ENCODE measurements at places on chromosomes 1 and 21.

DNA sequence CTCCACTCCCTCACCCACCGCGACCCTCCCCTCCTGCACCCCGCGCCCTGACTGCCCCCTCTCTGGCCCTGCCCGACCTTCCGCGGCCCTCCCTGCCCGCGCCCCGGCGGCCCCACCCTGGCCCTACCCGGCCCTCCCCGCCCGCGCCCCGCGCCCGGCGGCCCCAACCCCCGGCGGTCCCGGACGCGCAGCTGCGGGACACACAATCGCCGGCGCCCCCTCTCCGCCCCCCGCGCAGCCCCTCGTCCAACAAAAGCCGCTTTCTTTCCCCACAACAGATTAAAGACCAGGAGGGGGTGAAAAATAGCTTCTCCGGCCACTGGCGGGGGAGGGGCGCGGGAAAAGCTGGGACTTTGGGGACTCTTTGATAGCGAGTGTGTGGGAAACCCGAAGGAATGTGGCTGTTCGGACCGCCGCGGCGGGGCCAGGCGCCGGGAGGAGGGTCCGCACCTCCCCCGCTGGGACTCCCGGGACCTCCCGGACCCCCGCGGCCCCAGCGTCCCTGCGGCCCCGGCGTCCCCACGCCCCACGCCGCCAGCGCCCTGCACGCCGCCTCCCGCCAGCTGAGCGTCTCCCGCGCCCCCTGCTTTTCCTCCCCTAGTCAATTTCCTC lies 8.8 kb upstream of the ID3 start:
- no peak for DNase-seq

GRCh38 chr1:111571239-111571638 lies 48.4 kb upstream of the RAP1A start:
- no peak for DNase-seq

DNA sequence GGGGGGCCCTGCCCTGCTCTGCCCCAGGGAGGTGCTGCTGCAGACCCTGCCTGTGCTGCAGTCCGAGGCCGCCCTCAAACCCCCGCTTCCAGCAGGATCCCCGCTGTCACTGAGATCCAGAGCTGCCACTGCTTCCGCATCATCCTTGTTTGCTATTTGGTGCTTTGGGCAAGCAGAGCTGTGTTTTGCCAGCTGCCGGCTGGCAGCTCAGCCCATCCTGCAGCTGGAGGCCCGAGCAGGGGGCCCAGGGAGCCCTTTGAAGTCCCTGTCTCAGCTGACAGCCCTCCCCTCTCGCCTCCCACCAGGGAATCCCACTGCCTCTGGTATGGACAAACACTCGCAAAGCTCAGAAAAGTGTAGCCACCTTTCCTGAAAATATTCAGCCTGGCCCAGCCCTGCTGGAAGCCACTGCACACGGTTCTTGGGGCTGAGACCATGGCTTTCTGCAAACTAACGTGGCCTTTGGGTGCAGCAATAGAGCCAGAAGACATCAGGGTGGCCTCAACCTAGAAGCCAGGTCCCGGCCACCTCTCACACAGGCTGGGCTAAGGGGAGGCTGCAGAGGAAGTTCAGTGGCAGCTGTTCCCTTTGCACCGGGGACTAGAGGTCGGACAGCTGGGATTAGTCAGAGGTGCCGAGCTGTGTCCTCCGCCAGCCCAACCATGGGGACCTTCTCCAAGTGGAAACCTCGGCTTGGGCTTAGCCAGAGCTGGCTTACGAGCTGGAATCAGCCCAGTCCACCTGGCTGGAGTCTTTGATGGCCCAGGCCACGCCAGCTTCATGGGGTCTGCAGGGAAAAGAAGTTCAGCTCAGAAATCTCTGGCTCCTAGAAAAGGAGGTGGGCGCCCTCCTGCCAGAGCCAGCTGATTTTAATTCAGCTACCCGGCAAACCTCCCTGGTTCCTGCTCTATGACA lies 107.1 kb downstream of the SPSB1 start:
- DNase-seq: peak; percentile 24

GRCh38 chr1:55707196-55707595 lies 492.0 kb upstream of the USP24 start:
- DNase-seq: no peak

GRCh38 chr1:20233866-20234265 lies 47.5 kb upstream of the PLA2G2C start:
- DNase-seq: no peak

GRCh38 chr1:53792806-53793205 lies 45.3 kb downstream of the NDC1 start:
- no peak for DNase-seq

GRCh38 chr21:14382486-14382834 lies 486 bp downstream of the HSPA13 start:
- no peak for DNase-seq

- DNase-seq: no peak
Observed at GRCh38 chr1:23214640-23215039, 2.7 kb downstream of the HTR1D start.

DNA sequence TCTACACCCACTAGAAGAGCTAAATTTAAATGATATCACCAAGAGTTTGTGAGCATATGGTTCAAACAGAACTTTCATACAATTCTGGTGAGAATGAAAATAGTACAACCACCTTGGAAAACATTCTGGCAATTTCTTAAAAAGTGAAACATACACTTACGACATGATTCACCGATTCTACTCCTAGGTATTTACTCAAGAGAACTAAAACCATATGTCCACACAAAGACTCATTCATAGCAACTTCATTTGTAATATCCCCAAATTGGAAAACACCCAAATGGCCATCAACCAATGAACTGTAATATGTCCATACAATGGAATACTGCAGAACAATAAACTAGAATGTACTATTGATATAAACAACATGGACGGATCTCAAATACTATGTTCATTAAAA lies 51.2 kb upstream of the ADAM30 start:
- no peak for DNase-seq

- no peak for DNase-seq
Observed at GRCh38 chr1:232327269-232327668, 302.7 kb downstream of the SIPA1L2 start.

GRCh38 chr1:110604586-110605148 lies 1.5 kb downstream of the KCNA2 start:
- DNase-seq: no peak

- DNase-seq: no peak
Observed at GRCh38 chr1:180643693-180644092, 11.9 kb downstream of the XPR1 start.

DNA sequence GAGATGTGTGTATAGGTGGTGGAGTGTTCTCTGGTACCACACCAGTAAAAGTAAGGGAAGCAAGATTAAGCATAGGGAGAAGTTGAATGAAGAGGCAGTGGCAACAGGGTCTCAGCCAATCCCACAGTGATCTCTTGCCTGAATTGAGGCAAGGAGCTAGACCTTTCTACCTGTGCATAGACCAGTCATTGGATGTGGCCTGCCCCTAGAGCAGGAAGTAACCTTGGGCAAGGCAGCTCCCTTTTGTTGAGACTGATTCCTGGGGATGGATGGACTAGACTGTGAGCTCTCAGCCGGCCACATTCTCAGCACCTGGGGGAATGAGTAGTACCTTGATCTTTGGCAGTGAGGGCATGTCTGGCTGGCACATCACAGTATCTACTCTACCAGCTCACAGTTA lies 6.4 kb downstream of the USP16 start:
- no peak for DNase-seq

GRCh38 chr1:9459816-9460407 lies 79.4 kb upstream of the SLC25A33 start:
- DNase-seq: no peak

GRCh38 chr1:9848022-9848421 lies 24.3 kb upstream of the CLSTN1 start:
- DNase-seq: peak; percentile 35

DNA sequence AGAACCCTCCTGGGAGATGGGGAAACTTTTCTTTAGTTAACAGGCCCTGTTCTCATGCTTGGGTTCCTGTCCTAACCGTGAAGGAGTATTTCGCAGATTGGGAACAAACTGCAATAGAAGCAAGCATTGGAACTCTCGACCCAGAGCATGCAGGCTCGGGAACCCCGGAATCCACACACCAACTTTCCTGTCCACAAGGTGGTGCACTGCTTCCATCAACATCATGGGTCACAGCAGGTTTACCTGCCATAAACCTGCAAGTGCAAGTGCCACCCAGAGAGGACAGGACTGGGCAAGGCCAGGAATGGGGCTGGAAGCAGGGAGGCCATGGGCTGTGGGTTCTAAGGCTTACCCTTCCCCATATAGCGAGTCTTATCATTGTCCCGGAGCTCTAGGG lies 6.9 kb downstream of the ENO1 start:
- no peak for DNase-seq

DNA sequence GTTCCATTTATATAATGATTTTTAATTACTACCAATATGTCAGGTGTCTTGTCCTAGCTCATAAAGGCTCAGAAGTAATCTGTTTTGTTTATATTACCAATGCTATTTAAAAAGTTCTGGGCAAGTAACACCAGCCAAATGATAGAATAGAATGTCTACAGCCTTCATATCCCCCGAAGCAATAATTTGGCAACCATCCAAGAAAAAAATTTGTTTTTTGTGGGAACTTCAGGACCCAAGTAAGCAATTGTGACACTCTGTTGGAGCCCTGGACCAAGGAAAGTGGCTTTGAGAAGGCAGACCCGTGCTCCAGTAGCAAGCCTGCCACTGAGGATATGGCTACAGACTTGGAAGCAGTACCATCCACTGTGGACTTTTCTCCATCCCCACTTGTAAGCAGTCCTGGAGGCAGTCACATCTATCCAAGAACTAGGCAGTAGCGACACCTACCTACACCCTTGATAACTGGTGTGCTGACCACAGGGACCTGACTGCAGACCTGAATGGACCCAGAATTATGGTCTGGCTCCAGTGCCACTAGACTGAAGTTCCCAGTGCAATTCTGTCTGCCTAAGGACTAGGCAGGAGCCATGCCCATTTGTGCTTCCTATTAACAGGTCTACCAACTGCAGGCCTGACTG lies 870.7 kb upstream of the ADGRL2 start:
- DNase-seq: no peak

- no peak for DNase-seq
Observed at GRCh38 chr1:228149406-228150119, at the start of gene GJC2. TSS of gene GJC2 (plus strand) at chr1:228149930. CDS start at chr1:228157759, 7,829 bp downstream.

DNA sequence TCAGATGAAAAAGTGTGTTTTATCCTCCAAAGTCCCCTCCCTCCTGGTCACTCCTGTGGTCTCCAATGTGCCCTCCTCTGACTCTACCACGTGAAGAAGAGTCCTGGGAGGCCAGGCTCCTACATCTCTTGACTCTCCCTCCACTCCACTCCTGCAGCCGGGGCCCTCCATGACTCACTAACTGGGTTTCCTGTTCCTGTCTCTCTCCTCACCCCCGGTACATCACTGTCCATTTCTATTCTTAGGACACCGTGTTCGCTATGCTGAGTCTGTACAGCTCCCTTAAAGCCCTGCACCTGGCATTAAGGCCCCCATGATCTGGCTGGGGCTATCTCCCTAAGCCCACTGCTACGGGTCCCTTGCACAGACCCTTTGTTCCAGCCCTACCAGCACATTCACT lies 93.4 kb downstream of the BCAR3 start:
- peak; percentile 39 for DNase-seq

GRCh38 chr1:168218658-168219057 lies 7.1 kb upstream of the SFT2D2 start:
- DNase-seq: no peak

GRCh38 chr1:205210756-205211168 lies 740 bp downstream of the DSTYK start:
- DNase-seq: peak; percentile 49

DNA sequence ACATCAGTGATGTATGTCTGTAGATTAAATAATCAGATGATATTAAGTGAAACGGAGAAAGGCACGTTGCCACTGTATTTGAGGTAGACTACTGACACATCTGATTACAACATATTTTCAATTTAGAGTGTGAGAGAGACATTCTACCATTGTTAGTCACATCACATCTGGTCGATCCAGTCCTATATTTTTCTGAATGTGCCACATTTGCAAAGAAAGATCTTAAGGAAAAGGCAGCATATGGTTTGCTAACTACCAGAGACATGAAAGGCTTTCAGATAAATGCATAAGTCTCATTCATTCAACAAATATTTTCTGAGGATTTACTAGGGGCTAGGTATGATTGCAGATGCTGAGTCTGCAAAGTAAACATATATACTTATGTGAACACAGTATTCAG lies 114.3 kb upstream of the RUNX1 start:
- no peak for DNase-seq

- no peak for DNase-seq
Observed at GRCh38 chr1:154661110-154661509, 53.1 kb upstream of the ADAR start.

GRCh38 chr1:192183788-192184187 lies 25.5 kb downstream of the RGS18 start:
- DNase-seq: no peak

GRCh38 chr1:58942759-58943191 lies 158.9 kb upstream of the JUN start:
- no peak for DNase-seq

- DNase-seq: no peak
Observed at GRCh38 chr1:2926447-2927055, 94.7 kb upstream of the ACTRT2 start.

DNA sequence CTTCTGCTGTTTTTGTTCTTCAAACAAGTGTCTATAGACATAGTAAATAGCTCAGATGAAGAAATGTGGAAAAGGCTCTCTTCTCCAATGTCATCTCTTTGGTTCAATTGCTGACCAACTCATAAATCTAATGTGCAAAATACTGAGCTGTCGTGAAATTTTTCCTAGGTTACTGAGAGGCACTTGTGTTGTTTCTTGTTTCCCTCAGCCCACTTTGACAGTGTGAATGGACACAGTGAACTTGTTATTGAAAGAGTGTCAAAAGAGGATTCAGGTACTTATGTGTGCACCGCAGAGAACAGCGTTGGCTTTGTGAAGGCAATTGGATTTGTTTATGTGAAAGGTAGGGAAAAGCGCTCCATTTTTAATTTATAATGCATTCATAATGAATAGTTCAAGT lies 245.3 kb downstream of the TPR start:
- DNase-seq: no peak

- DNase-seq: peak; percentile 34
Observed at GRCh38 chr1:110684491-110684890, 9.8 kb upstream of the KCNA3 start.

- DNase-seq: no peak
Observed at GRCh38 chr1:70779571-70779970, 268.0 kb downstream of the PTGER3 start.

DNA sequence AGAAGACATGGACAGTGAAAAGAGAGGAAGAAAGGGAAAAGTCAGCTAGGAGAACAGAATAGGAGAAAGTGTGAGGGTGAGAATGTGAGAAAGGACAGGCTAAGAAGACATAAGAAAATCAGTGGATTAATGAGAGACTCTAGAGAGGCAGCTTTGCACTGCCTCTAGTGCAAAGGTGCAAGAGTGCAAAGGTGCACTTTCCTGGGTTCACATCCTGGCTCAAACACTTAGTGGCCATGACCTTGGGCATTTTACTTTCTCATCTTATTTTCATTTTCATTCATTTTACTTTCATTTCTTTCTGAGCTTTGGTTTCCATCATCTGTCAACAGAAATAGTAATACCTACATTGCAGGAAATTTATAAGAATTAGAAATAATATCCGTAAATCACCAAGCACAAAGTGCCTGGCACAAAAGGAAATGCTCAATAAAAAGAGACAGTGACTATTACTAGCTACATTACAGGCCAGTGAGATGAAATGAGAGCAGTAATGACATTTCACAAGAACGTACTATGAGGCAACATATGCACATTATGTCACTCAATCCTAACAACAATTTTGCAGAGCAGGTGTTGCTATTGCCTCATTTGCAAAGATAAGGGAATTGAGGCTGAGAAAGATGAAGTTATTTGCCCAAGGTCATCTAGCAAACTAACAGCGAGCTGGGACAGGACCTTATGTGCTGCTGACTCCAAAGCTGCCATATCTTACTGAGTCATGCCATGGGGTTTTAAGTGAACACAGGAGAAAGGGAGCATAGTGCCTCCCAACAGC lies 107.0 kb upstream of the TLR5 start:
- DNase-seq: peak; percentile 43

All from inflammatory macrophage (primary cell).